ENCODE measurements at places on chromosomes 1 and 21.

GRCh38 chr1:64166629-64167028, 36.8 kb upstream of the UBE2U start:
- no peak for ATAC-seq

- no peak for ATAC-seq
Observed at GRCh38 chr1:66311092-66311491, 222.9 kb upstream of the SGIP1 start.

DNA sequence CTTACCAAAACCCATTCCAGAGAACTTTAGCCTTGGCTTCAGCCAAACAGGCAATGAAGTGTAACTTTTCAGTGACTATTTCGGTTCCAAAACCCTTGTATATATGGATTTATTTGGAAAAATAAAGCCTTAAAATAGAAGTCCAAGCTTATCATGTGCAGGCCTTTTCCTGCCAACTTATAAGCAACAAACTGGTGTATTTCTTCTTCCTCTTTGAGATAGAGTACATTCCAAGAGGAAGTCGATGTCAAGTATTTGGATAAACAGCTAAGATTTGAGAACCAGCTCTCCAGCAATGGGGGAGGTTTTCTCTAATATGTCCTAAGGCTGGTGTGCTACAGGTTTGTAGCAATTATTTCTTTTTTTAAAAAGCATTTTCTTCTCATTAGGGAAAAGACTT, 407.8 kb downstream of the DUSP10 start:
- no peak for ATAC-seq

- ATAC-seq: peak; percentile 56
Observed at GRCh38 chr1:21154717-21155116, 22.0 kb downstream of the EIF4G3 start.

- no peak for ATAC-seq
Observed at GRCh38 chr21:37711286-37711829, 204.9 kb downstream of the KCNJ6 start.

DNA sequence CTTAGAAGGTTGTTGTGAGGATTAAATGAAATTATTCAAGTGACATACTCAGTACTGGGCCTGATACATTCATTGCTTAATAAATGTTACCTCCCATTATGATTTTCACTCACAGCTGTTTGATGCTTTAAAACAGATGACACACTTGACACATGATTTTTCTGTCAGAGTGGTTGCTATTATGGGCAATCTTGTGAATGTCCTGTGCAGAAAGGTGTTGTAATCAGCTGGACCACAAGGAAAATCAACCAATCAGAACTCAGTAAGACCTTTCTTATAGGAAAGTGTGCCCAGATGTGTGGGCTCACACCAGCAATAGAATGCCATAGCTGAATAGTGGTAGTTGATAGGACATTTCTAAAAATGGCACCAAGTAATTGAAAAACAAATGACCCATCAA, 23.5 kb downstream of the GJA5 start:
- no peak for ATAC-seq

Data from activated CD4-positive, CD25-positive, alpha-beta regulatory T cell treated with anti-CD3 and anti-CD28 coated beads, Interleukin-2, amount 50 U/mL, for 24 hours (primary cell).